Stimulated activated CD4-positive, alpha-beta T cell treated with anti-CD3 and anti-CD28 coated beads, Interleukin-4, amount 100 ng/mL, for 48 hours (primary cell): ENCODE measurements at places on chromosomes 12 and 14.

GRCh38 chr12:65493913-65494245, 215.4 kb downstream of the MSRB3 start:
- no peak for DNase-seq

DNA sequence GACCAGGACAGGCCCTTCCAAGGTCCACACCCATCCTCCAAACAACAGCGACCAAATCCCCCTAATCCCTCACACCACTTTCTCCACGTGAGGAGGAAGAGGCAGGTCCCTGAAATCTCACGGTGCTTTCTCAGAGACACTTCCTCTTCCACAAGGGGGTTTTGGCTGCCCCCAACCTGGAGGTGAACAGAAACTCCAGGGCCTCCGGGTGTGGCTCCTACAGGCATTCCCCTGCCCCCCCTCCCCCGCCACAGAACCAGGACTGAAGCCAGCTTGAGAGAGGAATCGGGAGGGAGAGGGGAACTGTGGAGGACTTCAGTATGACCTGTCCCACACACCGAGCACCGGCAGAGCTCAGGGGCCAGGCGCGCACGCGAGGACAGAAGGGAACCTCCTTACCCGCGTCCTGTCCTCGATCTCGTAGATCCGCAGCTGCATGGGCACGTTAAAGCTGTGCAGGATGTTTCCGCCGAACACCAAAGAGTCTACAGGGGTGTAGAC, 60.2 kb downstream of the KDM2B start:
- DNase-seq = no peak

DNA sequence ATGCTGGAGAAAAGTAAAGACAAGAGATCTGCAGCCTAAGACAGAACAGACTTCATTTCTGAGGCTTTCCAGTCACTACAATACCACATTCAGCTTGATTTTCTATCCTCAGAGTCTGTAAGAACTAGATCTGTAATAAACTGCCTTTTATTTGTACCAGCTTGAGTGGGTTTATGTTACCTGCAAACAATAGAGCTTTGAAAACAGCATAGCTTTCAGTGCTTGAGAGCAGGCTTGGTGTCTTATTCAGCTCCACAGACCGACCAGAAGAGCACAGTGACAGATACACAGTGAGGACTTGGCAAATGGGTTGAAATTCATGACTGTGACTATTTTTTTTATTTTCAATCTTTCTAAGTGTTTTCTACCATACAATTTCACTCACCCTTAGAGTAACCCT, 207.8 kb upstream of the OTX2 start:
- DNase-seq = no peak

- DNase-seq = no peak
Observed at GRCh38 chr12:64707926-64708325, 51.3 kb downstream of the GNS start.
